ENCODE measurements at places on chromosomes 6 and 20. TPM values are rescaled to one million over a fixed set of nuclear protein-coding genes. Genes with fewer than 3 reads are reported as not detected.

Gene C20orf96
- 3.8 TPM for total RNA-seq

Gene SIRPB2
- not detected for total RNA-seq

Gene OR2J1
- not detected for total RNA-seq

Gene RAET1L
- total RNA-seq: not detected

Gene UQCC2
- total RNA-seq: 70.3 TPM

Gene CRIP3
- total RNA-seq: not detected

Gene SLC32A1
- not detected for total RNA-seq

- no peak for DNase-seq
Measured at GRCh38 chr20:63501818-63502670, 3.2 kb upstream of the EEF1A2 start.

DNA sequence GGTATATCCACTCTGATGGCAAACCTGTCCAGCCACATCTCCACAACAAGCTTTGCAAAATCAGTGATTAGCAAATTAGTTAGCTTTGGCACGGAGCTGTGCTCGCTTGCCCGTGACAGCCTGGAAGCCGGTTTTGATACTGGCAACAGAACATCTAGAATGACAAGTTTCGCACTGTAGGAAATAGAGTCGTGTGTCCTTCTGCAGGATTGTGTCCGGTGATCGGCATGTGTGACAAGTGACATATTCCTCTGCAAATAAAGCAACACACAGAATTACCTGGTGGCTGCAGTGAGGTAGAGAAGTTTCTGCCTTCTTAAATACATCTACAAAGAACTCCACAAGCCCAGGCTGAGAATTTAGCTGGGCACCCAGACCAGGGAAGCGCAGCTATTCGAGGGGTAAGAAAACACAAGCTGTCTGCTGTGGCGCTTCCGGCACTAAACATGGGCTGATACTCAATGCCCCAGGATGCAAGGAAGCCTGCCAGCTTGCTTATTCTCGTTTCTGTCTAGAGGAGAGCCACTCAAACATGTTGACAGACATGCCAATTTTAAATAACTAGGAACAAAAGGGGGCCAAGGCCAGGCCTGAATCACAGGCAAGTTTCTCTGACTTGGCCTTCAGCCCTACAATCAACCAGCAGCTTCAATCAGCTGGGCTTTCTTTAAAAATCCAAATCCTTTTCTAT lies 22.2 kb downstream of the EIF2S2 start:
- no peak for DNase-seq

DNA sequence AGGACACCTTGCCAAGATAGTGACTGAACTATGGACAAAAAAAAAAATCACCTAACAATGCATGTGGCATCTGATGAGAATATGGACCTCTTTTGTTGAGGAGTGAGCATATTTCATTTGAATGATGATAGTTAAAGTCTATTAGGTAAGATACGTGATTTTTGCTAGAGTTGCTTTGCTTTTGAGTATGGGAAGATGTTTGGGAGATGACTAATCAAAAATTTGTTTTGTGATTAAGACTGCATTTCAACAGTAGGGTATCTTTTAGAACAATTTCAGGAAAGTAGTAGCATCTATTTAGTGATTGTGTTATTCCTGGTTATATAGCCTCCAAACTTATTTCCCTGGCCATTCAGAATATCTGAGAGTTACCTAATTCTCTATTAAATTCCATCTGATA lies 878.6 kb upstream of the CITED2 start:
- peak; percentile 1 for DNase-seq

GRCh38 chr6:39083231-39083634 lies 31.8 kb downstream of the SAYSD1 start:
- no peak for DNase-seq

- DNase-seq: no peak
Measured at GRCh38 chr6:107132330-107132954, 17.1 kb upstream of the BEND3 start.

GRCh38 chr20:34621383-34622367 lies 55.2 kb downstream of the PIGU start:
- DNase-seq: no peak

DNA sequence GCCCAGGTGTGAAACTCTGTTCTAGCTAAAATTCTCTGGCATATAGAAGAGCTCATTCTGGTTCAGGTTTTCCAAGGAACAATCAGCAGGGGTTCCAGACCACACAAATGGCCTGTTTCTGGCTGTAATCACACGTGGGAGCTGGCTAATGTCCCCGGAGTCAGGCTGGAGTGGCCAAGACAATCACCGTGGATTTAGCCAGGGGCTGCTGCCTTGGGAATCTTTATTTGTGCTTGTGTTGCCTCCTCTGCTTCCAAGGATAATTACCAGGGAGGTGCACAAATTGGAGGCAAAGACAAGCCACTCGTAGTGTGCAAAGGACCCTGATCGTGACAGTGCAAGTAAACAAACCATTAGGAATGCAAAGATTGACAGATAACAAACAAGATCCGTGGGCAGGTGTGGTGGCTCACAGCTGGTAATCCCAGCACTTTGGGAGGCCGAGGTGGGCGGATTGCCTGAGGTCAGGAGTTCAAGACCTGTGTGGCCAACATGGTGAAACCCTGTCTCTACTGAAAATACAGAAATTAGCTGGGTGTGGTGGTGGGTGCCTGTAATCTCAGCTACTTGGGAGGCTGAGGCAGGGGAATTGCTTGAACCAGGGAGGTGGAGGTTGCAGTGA lies 77.3 kb downstream of the KCNB1 start:
- no peak for DNase-seq

DNA sequence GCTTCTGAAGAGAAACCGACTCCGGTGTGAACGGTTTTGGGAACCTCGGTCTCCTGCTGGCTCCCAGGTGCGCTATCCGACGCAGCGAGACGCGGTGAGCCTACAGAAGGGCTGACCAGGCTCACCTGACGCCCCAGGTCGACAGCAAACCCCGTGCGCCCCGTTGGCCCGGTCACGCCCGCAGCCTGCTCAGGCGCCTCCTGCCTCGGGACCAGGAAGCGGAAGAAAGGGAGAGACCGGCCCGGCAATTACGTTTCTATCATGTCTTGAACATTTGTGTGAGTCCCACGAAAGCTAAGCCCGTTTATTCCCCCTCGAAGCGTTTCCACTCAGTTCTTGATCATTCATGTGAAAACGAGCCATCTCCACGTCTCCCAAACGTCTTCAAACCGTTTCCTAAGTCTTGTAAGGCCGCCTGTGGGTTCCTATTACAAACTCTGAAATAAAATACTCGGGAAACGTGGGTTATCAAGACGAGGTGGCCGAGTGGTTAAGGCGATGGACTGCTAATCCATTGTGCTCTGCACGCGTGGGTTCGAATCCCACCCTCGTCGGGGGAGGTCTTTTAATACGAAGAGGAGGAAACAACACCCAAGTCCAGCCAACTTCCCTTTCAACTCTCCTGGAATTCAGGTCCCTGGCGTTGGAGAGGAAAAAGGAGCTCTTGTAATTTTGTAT lies 150.5 kb upstream of the PRSS16 start:
- DNase-seq: peak; percentile 74

DNA sequence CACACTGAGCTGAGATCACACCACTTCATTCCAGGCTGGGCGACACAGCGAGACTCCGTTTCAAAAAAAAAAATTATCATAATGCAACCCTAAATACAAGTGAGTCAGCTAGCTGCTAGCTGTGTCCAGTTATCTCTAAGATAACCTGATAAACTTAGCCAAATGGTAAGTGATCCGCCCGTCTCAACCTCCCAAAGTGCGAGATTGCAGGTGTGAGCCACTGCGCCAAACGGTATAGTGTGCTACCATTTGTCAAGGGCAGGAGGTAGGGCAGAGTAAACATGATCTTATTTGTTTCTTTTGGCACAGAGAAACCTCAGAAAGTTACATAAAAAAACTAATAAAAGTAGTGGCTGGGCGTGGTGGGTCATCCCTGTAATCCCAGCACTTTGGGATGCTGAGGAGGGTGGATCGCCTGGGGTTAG lies 4.7 kb upstream of the C6orf132 start:
- peak; percentile 33 for DNase-seq

- DNase-seq: no peak
Measured at GRCh38 chr6:35650015-35650414, 38.7 kb downstream of the FKBP5 start.

DNA sequence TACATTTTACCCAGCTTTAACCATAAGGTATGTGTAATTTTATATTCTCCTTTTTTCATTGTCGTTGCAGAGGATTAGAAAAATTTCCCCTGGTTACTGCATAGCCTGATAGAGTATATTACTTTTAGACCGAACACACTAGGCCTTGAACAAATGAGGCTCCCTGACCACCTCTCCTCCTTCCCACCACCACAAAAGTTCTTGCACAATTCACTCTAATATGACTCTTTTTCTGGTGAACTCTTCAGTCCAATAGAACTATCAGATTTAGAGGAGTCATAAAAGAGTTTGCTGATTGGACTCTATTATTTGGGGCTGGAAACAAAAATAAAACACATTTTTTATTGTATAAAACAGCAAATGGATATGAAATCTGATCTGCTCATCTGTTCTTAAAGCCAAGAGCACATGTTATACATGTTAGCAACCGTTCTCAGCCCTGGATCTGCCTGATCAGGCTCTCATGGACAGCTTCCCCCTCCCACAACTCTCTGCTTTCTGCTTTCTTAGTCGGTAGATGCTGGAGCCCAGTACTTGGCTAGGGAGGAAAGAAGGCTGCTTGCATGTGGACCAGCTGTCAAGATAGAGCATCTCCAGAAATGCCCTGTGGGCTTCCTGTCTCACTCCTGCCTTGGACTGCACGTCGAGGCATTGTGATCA lies 83.5 kb downstream of the CD164 start:
- no peak for DNase-seq

- no peak for DNase-seq
Measured at GRCh38 chr6:15631432-15631831, 31.4 kb downstream of the DTNBP1 start.

DNA sequence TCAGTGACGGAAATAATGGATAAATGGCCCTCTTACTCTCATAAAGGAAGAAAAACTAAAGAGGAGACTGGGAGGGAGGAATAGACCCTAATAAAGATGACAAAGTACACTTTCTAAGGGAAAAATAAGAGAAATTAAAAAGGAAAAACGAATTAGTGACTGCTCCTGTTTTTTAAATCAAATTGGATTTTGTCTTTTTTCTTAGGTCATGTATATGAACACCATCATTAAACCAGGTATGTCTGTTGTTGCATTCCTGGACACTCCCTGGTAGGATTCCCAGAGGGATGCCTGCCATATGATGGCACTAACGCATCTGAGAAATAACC lies 59.4 kb upstream of the BTN3A2 start:
- no peak for DNase-seq

GRCh38 chr6:90436403-90436802 lies 139.8 kb upstream of the BACH2 start:
- DNase-seq: no peak

DNA sequence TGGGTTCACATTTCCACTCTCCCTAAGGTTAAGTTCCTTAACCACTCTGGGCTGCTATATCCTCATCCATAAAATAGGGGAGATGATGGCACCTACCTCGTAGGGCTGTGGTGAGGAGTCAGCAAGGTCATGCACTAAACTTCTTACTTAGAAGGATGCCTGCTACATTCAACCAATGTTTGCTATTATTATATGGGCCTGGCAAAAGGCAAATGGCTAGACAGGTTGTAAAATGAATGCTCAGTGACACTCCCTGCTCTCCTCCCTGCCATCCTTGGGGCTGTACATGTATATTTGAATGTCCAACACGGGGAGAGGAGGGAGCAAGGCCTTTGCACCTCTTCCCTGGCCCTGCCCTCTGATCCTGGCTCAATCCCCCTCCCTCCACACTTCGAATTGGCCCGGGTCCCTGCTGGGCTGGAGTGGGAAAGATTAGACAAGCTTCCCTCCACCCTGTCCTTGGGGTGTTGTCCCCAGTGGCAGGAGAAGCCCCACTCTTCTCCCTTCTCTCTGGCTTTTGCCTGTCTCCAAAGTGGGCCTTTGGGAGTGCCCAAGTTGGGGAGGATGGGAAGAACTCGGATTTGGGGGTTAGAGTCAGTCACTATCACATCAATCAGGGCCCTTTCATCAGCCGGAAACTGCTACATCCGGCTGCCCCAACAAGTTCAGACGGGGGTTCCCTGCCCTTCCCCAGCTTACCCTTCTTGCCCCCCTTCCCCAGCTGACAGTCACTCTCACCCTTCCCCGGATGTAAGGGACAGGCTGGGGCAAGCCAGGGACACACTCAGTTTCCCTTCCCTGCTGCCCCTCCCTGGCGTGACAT lies 36.3 kb upstream of the VEGFA start:
- DNase-seq: no peak

GRCh38 chr20:4158466-4159050 lies 143.2 kb upstream of the RNF24 start:
- no peak for DNase-seq

GRCh38 chr6:150999576-150999975 lies 134.1 kb downstream of the MTHFD1L start:
- no peak for DNase-seq
